Stimulated activated CD4-positive, alpha-beta T cell treated with anti-CD3 and anti-CD28 coated beads, TNF-alpha, amount 100 ng/mL, for 1 hour (primary cell): ENCODE measurements at places on chromosomes 4 and X.

- no peak for DNase-seq
Observed at GRCh38 chr4:84719115-84719514, 136.2 kb downstream of the CDS1 start.

- no peak for DNase-seq
Observed at GRCh38 chrX:121858867-121859647, 811.6 kb downstream of the GLUD2 start.

- DNase-seq = no peak
Observed at GRCh38 chr4:7822877-7823276, 116.8 kb downstream of the AFAP1 start.

- no peak for DNase-seq
Observed at GRCh38 chr4:53557669-53558064, 33.6 kb downstream of the LNX1 start.

DNA sequence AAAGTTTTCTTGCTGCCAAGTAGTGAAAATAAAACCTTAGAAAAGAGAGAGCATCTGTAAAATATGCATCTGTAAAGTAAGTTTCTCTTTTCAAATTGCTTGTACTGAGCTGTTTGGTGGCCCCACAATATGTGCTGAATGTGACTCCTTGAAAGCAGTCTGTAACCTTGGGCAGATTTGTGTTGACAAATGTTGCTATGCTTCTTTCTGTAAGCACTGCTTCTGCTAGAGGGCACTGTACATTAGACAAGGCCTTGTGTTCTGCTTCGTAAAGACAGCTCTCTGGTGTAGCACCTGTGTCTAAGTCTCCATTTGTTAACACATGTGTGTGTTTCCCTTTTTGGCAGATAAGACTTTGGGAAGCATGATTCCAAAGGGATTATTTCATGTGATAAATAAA, 56.6 kb upstream of the NRK start:
- no peak for DNase-seq

DNA sequence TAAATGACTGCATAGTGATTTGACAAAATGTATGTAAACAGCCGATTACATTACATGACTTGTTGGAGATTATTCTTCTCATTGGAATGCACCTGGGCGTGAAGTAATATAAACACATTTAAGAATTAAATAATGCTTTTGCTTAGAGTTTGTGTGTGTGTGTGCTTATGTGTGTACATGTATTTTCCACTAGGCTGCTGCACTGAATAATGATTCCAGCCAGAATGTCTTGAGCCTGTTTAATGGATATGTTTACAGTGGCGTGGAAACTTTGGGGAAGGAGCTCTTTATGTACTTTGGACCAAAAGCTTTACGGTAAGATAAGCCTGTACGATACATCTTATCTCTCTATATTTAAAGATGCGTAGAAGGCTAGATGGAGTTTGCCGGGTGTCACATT, 12.6 kb downstream of the NEIL3 start:
- DNase-seq = no peak

DNA sequence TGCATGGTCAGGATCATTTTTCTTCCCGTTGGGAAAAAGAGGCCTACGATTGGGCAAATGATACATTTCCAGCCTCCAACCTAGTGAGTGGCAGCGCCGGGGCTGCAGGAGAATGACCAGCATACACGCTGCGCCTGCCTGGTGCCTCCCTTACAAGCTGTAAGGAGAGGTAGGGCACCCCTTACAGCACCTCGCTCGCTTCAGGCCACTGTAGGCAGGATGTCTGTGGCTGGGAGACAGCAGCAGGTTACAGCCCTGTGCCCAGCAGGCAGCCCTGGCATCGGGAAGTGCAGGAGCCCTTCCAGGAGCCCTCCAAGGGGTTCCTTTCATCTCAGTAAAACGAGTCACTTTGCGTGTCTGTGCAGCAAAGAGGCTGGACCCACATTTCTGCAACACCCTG, 88.4 kb downstream of the EVC start:
- DNase-seq = no peak

DNA sequence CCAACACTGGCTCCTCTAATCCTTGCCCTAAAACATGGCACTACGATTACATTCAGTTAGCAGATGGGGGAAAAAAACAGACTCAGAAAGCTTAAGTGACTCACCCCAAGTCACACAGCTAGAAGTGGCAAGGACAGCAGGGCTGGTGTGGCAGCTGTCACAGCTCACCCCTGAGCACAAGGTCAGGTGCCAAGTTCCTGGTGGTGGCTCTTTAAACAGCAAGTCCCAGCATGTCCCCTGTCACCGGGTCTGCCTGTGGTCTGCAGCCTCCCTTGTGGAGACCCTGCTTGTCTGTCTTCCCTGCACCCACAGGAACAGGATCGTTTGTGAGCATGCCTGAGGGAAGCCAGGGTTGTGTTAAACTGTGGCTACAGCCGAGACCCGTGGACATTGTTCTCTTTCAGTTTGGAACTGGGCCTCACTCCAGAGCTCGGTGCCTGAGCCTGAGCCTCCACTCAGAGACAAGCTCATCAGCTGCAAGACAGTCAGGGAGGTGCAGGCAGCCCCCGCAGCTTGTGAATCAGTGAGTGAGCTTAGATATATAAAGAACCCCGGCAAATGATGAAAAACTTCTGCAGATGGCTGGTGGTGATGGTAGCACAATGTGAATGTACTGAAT, 260.8 kb downstream of the BCOR start:
- no peak for DNase-seq

GRCh38 chr4:64251781-64252180, 157.5 kb downstream of the TECRL start:
- no peak for DNase-seq

DNA sequence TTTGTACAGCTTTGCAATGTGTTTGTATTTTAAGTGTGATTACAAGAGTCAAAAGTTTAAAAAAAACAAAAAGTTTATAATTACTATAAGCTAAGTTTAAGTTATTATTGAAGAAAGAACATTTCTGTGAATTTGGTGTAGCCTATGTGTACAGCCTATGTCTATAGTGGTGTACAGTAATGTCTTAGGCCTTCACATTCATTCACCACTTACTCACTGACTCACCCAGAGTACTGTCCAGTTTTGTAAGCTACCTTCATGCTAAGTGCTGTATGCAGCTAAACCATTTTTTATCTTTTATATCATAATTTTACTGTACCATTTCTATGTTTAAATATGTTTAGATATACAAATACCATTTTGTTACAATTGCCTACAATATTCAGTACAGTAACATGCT, 182.3 kb downstream of the RPA4 start:
- no peak for DNase-seq

GRCh38 chr4:185036019-185036418, 17.7 kb downstream of the HELT start:
- DNase-seq = no peak

DNA sequence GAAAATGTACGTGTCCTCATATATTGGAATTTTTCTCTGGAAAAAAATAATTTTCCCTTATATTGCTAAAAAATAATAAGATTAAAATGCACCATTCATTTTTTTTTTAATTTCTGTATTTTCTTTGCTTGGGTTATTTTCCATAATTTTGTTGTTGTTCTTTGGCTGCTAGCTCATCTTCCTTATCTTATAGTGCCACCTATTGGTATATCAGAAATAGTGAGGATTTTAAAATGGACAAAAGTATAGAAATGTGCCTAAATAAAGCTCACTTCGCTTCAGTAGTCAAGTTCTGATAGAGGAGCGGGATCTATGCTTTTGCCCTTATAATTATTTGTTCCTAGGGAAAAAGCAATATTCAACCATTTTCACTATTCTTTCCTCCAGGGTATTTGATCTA, 134.8 kb downstream of the NAP1L3 start:
- no peak for DNase-seq

DNA sequence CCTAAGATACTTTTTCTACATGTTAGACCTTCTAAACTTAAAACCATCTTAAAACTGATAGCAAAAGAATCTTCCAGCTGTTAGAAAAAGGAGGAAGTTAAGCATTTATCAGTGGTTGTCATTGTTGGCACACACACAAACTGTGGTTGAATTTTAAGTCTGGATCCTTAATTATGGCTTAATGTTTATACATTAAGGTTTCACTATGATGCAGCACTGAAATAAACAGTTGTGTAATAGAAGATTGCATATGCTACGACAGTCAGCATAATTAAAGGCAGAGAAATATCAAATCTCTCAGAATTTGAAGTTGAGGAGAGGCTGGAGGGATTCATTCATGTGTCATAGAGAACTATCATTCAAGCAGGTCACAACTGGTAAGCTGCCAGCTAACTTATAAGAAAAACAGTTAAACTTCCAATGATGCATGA, 32.3 kb downstream of the ADGRA3 start:
- no peak for DNase-seq

DNA sequence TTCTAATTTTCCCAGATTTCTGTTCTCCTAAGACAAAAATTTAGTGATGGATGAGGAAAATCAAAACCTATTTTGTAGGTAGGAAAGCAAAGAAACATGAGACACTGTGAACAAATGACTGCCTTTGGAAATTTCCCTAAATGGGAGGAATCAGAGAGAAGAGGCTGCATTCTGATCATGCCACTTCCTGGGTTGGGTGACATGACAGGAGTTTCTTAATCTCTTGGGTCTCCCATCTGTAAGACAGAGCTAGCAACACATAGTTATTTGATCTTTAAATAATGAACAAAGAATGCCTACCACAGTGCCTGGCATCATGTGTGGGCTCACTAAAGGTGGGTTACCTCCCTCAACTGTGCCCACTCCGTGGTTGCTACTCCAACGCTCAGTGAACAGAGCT, 57.1 kb downstream of the CCDC149 start:
- no peak for DNase-seq

DNA sequence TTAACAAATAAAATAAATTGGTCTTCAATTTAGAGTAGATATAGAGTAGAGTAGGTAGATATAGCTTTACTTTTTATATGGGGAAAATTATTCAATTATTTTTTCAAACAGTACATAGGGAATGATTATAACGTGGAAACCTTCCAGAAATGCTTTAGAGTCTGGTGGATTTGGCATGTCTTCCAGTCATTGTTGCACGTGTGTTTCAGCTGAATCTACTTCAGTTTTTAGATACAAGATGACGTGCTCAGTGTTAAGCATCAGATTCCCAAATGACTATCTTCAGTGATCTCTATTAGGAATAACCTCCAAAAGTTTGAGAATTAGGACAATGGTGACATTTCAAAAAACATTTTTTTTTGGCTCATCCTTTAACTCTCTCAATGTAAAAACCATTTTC, 616.9 kb downstream of the ANKRD50 start:
- no peak for DNase-seq

DNA sequence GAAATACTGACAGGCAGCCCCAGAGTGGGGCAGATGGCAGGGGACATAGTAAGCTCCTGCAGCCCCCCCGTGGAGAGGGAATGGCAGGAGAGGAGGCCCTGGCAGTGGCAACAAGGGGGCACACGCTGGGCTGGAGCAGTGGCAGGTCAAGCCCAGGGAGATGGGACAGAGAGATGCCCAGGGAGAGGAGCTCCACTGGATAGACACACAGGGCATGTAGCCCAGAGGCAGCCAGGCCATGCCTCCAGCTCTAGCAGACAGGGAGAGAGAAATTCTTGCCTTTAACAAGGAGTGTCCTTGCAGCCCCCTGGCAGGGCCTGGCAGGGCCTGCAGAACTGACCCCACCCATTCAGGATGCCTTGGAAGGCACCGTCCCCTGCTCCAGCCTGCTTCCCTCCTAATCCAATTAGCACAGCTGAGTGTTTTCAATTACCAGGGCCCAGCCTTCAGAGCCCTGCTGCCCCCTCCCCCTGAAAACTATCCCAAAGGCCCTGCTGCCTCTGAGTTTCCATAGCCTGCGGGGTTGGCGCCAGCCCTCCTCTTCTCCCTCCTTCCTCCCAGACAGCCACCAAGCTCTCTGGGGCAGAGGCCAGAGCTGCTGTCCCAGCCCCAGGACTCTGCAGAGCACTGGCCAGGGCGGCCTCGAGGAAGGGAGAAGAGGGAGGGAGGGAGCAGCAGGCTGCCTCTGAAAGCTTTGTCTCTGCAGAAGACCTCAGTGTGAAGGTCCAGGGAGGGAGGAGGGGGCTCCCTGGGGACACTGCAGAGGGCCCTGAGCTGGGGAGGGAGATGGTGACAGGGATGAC, 12.5 kb downstream of the L1CAM start:
- DNase-seq = no peak

DNA sequence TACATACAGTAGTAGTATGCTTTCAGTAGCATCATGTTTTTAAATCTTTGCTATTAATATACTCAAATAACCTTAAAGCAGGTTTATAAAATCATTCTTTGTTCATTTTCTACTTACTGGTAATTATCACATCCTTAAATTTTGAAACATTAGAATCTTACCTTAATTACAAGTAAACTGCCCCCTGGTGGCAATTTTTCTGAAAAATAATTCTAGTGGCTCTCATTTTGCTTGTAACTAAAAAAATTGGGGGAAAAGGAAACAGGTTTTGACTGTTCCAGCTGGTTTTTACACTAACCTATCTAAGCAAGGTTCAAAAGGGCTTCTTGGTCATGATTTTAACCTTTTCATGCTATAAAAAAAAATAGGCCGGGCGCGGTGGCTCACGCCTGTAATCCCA, 18.5 kb upstream of the DCAF4L1 start:
- DNase-seq = no peak

- no peak for DNase-seq
Observed at GRCh38 chrX:5155301-5155700, 1073.4 kb downstream of the NLGN4X start.

- DNase-seq = no peak
Observed at GRCh38 chr4:94545296-94545695, 93.6 kb downstream of the PDLIM5 start.

DNA sequence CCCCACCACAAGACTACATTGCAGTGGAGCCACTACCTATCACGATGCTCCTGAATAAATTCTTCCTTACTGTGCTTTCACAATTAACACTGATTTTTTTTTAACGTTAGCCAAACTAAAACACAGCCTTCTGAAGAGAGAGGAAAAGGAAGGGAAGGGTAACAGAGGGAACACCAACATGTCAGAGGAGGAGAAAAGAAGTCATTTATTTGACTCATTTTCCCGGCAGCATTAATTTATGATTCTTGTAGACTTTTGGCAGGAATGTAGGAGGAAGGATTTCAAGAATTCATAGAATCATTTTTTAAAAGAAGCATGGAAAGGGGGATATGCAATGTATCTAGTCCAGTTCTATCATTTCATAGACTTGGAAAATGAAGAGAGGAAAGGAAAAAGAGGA, 74.3 kb upstream of the IQCM start:
- no peak for DNase-seq

- DNase-seq = no peak
Observed at GRCh38 chr4:20590849-20591248, 109.4 kb upstream of the PACRGL start.

- no peak for DNase-seq
Observed at GRCh38 chr4:139761461-139761860, 95.8 kb downstream of the MGST2 start.

- no peak for DNase-seq
Observed at GRCh38 chr4:132513491-132513890, 635.6 kb upstream of the PCDH10 start.

GRCh38 chr4:48203819-48204218, 65.8 kb downstream of the TEC start:
- no peak for DNase-seq

- DNase-seq = no peak
Observed at GRCh38 chrX:115616943-115617563, 56.1 kb downstream of the PLS3 start.

DNA sequence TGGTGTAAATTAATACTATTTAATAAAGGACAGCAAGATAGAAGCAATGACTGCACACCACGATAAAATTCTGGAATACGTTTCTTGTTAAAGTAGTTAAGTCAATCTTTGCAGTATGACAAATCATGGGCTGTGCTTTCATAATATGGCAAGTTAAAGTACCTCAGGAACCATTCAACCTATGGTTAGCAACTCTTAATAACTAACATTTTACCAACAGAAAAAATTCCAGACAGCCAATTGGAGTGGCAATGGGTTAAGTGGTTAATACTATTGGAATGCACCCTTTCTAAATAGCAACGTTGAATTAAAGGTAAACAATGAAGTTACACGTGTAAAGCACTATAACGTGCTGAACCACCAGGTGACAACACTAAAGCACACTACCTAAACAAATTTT, 72.4 kb upstream of the ZCCHC13 start:
- DNase-seq = no peak
